ENCODE measurements at places on chromosomes 12 and 14.

- DNase-seq = no peak
These were observed 612 bp upstream of the ZDHHC22 start for GRCh38 chr14:77142005-77142800.

DNA sequence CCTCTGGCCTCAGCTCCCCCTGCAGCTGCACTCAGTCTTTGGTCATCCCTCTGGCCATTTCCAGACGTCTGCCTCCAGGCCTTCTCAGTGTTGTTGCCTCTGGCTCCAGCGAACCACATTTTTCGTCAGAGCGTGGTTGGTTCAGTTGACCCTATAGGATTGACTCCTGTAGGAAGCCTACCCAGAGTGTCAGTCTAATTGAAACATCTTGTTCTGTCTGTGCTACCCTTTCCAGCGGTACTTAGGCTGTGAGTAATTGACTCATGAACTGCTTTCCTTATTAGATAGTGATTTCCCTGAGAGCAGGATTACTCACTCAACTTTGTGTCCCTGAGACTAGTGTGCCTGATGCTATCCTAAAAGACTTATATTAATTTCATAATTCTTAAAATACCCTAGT, 373.2 kb downstream of the ATP23 start:
- DNase-seq = no peak

DNA sequence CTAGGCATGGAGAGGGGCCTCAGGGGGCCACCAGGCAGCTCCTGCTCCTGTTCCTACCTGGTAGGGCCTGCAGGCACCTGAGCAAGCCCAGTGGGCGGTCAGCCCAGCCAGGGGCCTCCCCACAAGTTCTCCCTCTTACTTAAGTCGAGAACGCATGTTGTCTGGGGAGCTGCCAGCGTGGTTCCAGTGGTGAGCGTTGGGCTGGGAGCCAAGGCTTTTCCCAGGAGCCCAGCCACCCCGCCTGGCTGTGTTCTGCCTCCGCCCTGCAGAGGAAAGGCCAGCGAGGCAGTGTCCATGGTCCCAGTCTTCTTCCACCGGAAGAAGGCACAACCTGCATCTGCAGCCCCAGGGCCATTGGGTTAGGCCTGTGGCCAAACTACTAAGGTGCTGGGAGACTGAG, 1.4 kb downstream of the C14orf180 start:
- no peak for DNase-seq

DNA sequence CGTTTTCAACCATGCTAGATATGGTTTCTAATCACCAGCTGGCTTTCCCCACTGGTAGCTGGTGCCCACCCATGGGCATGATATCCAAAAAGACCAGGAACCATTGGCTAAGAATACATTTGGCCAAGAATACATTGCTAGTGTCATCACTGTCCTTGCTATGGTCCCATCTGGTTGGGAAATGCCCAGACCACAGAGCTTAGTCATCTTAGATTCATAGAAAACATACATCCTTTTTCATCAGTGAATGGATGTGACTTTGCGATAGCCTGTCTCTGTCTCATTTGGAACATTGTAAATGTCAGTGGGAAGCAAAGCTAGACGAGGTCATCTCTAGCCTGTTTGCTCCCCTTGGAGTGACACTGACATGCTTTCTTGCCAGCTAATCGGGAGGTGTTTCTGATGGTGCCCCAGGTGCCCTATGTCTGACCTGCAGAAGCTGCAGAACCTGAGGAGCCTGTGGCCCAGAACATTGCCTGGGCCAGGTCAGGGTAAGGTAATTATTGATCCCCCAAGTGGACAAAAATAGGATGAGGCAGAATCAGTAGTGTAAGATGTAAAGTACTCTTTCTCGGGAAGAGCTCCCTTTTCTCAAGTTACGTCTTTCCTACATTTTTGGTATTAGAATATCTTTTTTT, 194.8 kb downstream of the SLC41A2 start:
- DNase-seq = no peak

DNA sequence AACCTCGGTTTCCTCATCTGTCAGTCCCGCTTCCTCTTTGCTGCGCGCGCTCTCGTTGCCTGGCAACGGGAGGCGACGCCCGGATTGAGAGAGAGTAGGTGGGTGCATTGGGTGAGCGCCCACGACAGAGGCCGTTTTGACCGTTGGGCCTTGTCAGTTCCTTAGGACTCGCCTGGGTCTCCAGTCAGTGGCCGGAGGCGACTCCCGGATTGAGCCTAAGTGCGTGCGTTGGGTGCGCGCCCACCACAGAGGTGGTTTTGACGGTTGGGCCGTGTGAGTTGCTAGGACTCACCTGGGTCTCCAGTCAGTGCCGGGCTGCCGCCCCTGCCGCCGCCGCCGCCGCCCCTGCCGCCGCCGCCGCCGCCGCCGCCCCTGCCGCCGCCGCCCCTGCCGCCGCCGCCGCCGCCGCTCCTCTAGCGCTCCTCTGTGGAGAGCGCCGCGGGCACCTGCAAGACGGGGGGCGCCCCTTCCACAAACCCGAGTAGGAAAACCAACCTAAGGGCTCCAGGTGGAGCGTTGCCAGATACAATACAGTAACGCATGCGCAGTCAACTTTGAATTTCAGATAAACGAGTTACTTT, 37.2 kb downstream of the APOBEC1 start:
- no peak for DNase-seq

DNA sequence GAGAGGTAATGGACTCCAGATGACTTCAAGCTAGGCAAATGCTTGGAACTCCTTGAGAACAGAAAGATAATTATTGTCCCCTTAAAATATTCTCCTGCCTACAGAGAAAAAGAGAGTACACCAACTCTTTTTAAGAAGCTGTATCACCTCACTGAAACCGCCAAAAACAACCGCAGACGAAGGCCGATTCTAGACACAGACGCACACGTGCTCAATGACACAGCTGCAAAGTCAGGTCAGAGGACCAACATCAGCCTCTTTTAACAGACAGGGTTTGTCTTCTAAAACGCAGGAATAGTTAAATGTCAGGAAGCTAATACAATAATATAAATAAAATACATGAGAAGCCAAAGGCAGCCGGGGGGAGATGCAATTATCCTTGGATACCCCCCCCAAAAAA, 19.0 kb downstream of the SLC15A4 start:
- no peak for DNase-seq

DNA sequence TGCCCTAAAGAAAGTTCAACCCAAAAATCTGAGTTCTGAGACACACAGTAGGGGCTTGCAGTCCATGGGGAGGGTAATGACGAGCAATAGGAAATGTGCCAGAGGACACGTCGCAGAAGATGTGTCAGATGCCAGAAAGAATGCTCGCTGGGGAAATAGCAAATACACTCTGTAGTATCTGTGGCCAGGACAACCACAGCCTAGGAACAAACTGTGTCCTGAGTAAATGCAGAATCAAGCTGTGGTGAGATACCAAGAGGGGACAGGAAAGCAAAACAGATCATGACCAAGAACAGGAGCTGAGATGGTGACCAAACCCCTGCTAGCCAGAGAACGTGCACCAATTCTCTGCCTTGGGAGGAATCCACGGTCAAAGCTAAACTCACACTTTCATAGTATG, 9.1 kb downstream of the CRACR2A start:
- no peak for DNase-seq

GRCh38 chr12:4932576-4932975, 22.9 kb downstream of the KCNA1 start:
- no peak for DNase-seq

DNA sequence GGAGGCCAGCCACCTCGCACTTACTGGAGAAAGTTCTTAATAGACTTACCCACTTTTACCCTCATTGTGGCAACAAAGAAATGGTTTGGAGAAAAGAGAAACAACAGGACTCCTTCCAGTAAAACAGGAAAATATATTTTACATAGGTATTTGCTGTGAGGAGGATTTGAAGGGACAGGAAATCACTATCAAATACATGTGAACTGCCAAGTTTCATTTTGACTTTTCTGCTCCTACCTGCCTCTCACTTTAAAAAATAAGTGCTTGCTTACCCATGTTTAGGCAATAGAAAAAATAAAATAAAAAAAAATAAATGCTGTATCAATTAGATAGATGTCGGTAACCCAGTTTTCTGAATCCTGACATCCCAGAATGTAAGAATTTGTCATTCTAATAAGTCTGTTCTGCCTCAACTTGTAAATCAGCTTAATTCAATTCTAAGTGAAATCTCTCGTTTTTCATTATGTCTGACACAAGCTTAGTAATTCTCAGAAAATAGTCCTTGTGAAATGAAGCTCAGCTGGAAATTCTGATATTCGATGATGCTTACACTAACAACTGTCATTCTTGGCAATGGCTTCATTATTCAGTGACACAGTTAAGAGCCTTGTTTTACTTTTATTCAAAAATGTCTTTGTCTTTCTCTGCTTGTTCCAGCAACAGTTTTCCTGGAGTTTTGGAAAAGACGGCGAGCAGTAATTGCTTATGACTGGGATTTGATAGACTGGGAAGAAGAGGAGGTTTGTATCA, 131.3 kb downstream of the SLC5A8 start:
- no peak for DNase-seq

GRCh38 chr12:80936642-80937390, 918 bp downstream of the LIN7A start:
- no peak for DNase-seq

GRCh38 chr12:124906606-124907261, 7.7 kb downstream of the UBC start:
- DNase-seq = peak; percentile 84

DNA sequence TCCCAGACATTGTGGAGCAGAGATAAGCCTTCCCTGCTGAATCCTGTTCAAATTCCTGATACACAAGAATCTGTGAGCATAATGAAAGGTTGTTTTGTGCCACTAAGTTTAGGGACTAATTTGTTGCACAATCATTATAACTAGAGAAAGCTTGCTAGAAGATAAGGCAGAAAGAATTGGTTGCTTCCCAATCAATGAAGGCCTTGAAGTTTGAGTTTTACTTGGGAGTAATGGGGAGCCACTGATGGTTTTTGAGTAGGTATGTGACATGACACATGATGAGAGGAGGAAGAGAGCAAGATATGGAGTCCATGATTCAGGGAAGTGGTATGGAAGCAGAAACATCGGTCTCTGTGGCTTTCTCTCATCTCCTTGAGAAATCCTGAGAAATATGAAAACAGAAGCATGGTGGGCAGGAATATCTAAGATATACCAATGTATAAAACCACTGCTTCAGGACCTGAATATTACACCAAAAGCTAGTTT, 13.3 kb upstream of the TCP11L2 start:
- DNase-seq = no peak

DNA sequence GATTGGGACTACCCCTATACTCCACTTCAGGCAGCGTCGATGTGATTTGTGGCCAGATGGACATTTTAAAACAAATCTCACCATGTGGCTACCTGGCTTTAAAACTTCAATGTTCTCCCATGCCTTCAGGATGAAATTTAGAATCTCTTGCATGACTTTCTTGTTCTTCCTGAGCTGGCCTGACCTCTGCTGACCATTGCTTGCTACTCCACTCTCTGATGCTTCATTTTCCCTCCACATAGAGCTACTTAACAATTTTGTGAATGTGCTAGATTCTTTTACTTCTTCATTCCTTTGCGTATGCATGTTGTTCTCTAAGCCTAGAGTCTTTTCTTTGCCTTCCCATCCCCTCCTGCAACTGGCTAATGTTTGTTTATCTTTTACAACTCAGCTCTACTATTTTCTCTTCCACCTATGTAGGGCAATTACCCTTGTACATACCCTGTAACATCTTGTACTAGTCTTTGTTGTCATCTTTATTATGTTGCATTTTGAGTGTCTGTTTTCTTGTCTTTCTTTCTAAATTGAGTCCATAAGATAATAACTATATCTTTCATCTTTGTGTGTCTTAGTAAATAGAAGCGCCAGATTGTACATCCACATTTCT, 41.2 kb downstream of the YLPM1 start:
- DNase-seq = no peak

DNA sequence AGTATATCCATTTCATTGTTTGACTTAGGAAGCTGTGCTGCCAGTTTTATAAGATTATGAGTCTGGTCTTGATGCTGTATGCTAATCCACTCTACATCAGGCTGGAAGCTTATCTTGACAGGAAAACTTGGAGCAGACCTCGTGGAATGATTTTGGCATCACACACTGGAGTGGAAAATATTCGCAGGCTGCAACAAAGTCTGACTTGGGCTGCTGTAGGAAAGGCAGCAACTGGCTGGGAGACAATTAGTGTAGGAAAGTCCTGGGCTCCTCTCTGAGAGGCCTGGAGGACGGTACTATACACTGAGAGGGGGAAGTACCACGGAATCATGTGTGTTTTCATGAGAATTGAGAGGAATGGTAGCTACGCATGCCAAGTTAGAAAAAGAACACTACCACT, 383.7 kb downstream of the ETNK1 start:
- no peak for DNase-seq

DNA sequence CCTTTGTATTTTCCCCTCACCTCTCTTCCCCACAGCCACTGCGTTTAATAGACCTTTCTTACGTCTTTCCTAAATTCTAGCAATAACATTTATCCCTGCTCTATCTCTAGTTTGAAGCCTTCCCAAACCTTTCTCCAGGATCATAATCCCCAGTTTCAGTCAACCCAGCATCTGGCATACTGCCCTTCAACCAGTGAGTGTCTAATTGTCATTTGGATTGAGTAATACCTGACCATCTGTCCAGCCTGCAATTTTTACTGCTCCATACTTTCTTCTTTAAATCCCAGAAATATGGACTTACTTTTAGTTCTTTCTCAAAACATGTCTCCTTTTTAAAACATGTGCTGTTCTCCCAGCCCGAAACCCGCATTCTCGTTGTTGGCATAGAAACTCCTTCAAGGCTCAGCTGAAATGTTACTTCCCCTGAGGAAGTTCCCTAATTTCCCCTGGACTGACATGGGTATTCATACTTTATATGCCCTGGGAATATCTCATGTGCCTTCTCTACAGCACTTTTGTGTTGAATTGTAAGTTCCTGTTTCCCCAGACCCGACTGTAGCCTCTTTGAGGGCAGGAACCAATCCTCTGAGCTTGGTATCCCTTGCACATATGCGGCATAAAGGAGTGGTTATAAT, 65.1 kb upstream of the ETV6 start:
- DNase-seq = no peak

GRCh38 chr12:127121494-127122084, 1145.4 kb upstream of the TMEM132C start:
- no peak for DNase-seq

DNA sequence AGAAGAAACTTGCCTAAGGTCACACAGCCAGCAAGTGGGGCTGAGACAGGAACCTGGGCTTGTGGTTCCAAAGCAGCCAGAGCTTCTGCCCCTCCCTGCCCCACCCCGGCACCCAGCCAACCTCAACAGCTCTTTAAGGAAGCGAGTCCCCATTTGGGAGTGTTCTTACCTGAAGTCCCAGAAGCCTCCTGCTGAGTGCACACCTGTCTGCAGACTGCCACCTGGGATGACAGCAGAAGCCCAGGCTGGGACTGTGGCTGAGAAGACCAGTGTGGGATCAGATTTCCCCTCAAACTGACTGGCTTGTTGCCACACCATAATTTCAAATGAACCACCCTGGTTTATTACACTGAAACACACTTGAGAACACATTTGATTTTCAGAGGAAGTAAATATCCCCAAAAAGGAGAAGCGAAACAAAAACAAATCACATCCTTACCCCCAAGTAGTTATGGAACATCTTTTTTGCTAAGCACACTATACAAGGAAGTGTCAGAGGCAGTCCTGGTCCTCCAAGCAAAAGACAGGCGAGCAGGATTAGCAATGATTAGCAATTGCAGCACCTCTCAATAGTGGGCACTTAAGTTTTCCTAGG, 6.3 kb upstream of the RIN3 start:
- DNase-seq = no peak

- DNase-seq = no peak
These were observed 93.8 kb upstream of the CLMN start for GRCh38 chr14:95413289-95414215.

GRCh38 chr12:121781998-121782979, 11.2 kb downstream of the RHOF start:
- DNase-seq = no peak

GRCh38 chr12:53532524-53533445, 25.5 kb upstream of the NPFF start:
- DNase-seq = no peak

GRCh38 chr14:75301666-75302325, 23.2 kb downstream of the FOS start:
- DNase-seq = no peak

All from activated naive CD8-positive, alpha-beta T cell treated with anti-CD3 and anti-CD28 coated beads, Interleukin-2, amount 50 U/mL, for 16 hours (primary cell).